ENCODE measurements at places on chromosomes 1 and 21. TPM values are rescaled to one million over a fixed set of nuclear protein-coding genes. Genes with fewer than 3 reads are reported as not detected.

TCHHL1 gene
- not detected for total RNA-seq

- no peak for DNase-seq
Measured at GRCh38 chr1:97796711-97797110, 124.1 kb downstream of the DPYD start.

KIAA1614 gene
- total RNA-seq = 3.8 TPM

GBP6 gene
- not detected for total RNA-seq

DNA sequence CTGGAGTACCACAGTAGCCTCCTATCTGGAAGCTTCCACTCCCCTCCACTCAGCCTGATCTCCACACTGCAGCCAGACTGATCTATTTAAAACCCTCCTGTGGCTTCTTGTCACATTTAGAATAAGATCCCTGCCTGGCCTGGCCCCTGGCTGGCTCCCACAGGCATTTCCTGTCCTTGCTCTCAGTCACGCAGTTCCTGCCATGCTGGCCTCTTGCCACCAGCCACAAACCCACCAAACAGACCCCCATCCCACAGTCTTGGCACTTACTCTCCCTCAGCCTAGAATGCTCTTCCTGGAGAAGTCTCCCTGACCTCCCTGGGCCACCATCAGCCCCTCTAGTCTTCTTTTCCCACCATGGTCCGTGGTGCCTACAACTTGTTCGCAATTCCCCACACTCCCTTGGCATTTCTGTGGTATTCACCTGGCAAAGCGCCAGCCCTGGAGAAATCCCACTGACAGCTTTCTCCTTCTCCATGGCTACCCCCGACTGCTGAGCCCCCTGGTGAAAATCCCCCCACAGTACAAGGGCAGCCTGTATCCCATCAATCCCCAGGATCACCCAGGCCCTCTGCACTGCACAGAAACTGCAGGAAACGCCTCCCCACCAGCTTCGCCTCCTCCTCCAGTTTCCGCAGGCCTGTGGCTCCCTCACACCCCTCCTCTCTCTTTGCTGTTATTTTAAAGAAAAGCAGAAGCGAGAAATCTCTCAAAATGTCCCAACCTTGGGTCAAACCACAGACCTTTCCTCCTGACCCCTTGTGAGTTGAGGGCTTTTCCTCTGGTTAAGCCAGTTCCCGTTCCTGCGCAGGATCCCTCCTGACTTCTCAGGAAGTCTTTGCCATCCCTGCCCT lies 94.5 kb downstream of the SYT2 start:
- peak; percentile 77 for DNase-seq

CDA gene
- 0.96 TPM for total RNA-seq

DNA sequence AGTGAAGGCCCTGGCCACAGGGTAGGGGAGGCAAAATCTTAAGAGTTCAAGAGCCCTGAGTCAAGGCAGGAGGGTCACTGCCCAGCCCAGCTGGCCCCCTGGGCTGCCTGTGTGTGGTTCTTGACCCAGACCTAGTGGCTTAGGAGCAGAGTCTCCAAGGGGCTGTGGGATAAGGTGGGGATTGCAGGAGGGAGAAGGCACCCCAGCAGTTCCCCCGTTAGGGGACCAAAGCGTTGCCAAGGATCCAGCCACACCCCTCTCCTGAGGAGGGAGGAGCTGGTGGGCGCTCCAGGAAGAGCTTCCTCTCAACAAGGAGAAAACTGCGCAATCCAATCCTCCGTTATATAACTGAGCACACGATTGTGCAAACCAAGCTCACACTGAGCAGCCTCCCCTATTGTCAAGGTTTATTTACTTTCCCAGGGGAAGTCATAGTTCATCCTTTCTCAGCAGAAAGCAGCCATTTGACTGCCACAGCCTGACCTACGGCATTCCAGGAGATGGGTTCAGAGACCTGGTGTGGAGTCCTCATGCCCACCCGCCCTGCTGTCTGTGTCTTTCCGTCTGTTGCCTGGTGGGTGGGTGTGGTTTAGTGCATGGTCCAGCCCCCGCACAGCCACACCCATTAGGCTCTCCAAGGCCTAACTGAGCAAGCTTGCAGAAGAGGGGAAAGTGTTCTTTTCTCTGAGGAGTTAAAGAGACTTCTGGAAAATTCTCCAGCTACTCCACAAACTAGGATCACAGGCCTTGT lies 3.5 kb downstream of the EPHX1 start:
- no peak for DNase-seq

DNA sequence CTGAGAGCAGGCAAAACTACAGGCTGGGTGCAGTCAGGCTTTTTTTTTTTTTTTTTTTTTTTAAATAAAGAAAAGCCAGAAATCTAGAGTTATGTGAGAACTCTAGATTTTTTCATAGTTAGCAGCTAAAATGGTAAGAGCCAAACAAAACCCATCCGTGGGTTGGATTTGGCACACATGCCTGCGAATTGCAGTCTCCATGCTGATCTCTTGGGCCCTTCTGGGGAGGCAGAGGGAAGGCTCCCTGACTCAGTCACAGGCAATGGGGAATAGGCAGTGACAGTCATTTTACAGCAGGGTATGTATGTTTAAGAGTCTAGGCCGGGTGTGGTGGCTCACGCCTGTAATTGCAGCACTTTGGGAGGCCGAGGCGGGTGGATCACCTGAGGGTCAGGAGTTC lies 2.6 kb downstream of the TXLNA start:
- no peak for DNase-seq

- no peak for DNase-seq
Measured at GRCh38 chr1:88399690-88400089, 284.4 kb upstream of the PKN2 start.

DNA sequence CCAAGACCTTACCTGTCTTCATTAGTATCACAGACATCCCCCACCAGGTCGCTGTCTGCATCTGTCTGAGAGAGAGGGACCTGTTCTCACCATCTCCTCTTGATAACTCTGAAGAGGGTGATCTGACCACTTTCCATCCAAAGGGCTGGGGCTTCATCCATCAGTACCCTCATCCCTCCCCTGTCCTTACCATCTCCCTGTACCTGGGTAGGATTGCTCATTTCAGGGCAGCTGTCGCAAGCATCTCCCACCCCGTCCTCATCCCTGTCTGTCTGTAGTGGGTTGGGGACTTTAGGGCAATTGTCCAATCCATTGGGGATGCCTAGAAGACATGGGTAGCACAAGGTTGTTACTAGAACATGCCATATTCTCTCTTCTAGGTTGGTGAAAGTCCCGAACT lies 7.9 kb downstream of the THBS3 start:
- no peak for DNase-seq

AK5 gene
- 9.0 TPM for total RNA-seq

DNA sequence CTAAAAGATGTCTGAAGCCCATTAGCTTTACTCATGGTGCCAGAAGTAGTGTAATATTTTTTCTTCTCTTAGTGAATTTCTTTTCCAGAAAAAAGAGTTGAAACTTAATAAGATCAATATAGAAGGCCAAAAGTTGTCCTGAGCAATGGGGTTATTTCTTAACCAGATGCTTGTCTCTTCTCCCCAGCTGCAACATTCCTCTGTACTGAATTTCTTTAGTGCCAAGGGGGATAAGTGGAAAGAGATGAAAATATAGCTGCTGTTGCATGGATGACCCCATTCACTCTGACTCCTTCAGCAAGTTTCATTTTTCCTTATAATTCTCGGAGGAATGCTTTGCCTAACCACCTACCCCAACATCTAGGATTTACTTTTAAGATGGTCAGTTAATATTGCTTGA lies 675.0 kb downstream of the USP25 start:
- DNase-seq = no peak

GRCh38 chr1:109906160-109906838 lies 4.3 kb upstream of the CSF1 start:
- DNase-seq = no peak

SPATA21 gene
- not detected for total RNA-seq
